ENCODE measurements at places on chromosomes 4 and X.

DNA sequence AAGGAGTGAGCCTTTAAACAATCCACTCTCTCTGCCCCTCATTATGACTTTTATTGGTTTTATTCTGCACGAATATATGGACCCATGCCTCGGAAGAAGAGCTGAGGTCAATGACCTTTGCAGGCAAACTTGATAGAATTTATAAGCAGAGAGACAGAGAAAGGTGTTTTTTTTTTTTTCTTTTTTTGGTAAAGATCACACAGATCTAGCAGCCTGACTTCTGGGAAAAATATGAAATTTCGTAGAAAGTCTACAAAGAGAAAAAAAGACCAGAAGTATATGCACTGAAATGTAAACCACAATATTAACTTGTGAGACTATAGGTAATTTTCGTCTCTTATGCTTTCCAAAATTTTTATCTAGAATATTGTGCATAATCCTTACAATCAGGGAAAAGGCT lies 61.6 kb downstream of the LEF1 start:
- DNase-seq = no peak

- DNase-seq = no peak
Observed at GRCh38 chrX:32749070-32749469, 462.3 kb downstream of the DMD start.

DNA sequence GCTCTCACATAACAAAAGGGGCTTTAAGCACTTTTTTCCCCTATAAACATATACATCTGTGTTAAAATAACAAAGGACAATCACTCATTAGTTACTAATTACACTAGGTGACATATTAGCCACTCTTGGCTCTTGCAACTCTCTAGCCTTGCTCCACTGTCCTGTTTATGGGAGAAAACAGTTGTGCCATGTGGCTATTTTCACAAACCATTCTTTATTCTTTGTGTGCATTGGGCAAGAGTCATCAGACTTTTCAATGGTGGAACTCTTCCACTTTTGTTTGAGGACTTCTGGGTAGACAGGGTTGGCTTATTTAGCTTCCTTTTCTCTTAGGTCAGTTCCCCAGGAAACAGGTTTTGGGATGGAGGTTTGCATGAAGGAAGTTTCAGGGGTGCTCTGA lies 16.0 kb upstream of the FAM149A start:
- DNase-seq = no peak

GRCh38 chr4:112509243-112510141 lies 6.5 kb downstream of the NEUROG2 start:
- no peak for DNase-seq

- DNase-seq = no peak
Observed at GRCh38 chr4:112975567-112976355, 73.7 kb upstream of the ANK2 start.

DNA sequence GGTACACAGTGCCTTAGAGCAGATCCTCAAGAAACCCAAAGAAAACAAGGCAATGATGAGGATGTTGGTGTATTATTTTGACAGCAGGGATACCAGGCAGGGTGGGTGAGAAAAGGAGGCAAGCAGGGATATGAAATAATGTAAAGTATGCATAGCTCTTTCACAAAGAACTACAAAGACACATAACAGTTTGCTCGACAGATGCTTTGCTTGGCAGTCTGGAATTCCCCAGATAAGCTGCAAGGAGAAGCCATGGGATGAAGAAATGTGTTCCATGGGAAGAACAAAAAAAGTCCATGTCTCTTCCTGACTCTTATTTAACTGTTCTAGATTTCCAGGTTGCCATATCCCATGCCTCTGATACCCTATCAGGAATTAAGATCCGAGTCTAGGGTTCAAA lies 75.4 kb downstream of the FAM13A start:
- no peak for DNase-seq

- no peak for DNase-seq
Observed at GRCh38 chr4:107757283-107757682, 37.2 kb upstream of the PAPSS1 start.

- no peak for DNase-seq
Observed at GRCh38 chrX:10557166-10557565, 63.2 kb downstream of the MID1 start.

DNA sequence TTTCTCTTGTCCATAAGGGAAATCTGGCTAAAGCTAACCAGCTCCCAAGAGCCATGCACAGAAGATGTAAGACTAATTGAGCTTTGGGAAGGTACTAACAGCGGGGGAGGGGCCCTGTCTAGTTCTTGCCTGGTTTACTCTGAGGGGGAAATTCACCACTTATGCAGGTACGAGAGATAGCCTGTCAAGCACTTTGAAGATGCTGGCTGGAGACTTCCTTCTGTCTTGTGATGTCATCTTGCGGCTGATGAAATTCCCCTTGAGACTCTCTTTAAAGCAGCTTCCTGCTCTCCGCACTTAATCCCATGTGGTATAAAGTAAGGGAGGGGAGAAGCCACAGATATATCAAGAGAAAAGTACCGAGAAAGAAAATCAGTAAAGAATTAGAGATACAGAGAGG lies 345.3 kb downstream of the MAPK10 start:
- no peak for DNase-seq

- no peak for DNase-seq
Observed at GRCh38 chr4:140081641-140082390, 72.2 kb downstream of the MAML3 start.

DNA sequence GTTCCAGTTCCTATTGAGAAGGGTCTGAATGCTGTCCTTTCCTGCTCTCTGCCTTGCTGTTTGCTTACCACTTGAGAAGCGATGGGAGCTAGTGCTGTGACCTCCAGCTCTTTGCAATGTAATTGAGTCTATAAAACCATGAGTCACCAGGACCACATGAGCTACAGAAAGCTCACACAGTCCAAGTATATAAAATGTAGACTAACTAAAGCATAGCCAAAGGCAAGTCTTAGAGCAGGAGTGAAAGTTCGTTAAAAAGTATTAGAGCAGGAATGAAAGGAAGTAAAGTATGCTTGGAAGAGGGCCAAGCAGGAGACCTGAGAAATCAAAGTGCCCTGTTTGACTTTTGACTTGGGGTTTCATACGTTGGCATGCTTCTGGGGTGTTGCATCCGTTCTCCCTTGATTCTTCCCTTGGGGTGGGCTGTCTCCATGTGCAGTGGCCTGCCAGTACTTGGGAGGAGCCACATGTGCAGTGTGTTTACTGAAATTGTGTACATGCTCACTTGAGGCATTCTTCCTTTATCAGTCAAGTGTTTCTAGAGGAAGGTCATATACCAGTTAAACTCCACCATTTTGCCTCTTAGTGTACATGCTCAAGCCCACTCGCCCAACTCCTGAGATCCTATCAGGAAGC lies 71.3 kb upstream of the KIT start:
- no peak for DNase-seq

DNA sequence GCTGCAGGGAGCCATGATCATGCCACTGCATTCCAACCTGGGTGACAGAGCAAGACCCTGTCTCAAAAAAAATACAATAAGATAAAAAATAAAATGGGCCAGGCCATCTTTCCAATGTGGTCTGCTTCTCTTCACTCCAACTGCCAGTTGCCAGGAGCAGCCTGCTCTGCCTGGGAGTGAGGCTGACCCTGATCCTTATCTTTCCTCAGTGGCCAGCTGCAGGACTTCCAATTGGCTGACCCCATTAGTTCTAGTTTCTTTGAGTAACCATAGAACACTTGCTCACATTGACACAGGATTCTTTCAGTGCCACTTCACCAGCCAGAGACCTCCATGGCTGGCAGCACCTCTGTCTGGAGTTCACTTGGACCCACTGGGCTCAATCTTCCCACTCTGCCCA lies 258.6 kb downstream of the MID1IP1 start:
- no peak for DNase-seq

DNA sequence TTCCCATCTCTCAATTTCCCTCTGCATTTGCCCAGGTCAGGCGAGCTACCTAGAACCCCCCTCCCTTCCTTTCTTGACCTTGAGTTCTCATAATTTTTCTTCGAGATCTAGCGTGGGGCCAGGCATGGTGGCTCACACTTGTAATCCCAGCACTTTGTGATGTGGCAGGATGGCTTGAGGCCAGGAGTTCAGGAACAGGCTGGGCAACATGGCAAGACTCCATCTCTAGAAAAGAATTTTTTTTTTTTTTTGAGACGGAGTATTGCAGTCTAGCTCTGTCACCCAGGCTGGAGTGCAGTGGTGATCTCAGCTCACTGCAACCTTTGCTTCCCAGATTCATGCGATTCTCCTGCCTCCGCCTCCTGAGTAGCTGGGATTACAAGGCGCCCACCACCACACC lies 4.5 kb upstream of the PORCN start:
- DNase-seq = no peak

DNA sequence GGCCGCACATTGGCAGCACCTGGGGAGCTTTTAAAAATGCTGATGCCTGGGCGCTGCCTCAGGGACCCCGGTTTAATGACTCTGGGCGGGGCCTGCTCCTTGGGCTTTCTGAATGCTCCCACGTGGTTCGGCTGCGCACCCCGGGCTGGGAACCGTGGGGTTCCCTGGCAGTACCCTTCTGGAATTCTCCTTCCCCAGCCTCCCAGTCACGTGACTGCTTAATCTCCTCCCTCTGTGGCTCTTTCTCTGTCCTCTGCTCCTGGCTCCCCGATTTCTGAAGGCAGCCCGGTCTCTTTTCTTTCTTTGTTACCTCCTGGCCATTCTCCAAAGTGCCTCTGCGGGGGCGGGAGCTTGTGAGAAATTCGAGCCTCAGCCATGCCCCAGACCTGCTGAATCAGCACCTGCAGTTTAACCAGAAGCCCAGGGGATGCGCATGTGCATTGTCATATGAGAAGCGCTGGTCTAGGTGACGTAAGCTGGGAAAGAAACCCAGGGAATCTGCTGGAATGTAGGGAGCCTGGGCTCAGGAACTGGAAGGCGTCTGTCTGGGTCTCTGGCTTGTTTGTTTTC lies 16.6 kb downstream of the CLCN4 start:
- DNase-seq = no peak

DNA sequence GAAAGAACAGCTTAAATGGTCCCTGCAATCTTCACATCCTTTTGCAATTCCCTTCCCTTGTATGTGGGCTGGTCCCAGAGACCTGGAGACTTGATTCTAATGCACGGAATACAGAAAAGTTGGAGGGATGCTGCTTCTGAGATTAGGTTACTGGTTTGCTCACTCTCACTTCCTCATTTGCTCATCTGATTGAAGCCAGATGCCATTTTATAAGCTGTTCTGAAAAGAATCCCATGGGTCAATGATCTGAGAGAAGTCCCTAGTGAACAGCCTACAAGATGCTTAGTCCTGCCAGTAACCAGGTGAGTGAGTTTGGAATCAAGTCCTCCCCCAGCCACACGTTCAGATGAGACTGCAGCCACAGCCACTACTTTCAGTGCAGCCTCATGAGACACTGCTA lies 35.9 kb downstream of the MAGEA1 start:
- DNase-seq = no peak

GRCh38 chr4:174005422-174005821 lies 278.0 kb downstream of the FBXO8 start:
- DNase-seq = no peak
